Fibroblast of pulmonary artery (primary cell): ENCODE measurements at places on chromosomes 3 and 15.
A peak's percentile ranks its signal among the peaks of the same experiment; 100 is the strongest.

- DNase-seq, result no peak
Measured at GRCh38 chr3:14117468-14118399, 6.9 kb downstream of the CHCHD4 start.

DNA sequence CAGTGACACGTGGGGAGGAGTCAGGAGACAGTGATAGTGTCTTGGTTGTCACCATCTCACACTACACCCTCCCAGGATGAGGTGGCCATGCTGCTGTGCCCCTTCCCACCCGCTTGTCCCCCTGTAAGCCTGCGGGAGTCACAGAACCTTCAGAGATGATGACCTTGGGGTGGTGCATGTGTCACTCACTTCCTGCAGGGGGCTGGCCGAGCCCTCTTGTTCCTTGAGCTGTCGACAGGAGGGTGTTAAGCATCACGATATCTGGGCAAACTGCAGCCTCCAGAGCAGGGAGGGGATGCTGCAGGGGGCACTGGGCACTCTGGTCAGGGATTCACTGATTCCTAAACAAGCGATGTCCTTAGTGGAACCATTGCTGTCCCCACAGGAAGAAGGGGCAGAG lies 27.7 kb downstream of the FAH start:
- no peak for DNase-seq

DNA sequence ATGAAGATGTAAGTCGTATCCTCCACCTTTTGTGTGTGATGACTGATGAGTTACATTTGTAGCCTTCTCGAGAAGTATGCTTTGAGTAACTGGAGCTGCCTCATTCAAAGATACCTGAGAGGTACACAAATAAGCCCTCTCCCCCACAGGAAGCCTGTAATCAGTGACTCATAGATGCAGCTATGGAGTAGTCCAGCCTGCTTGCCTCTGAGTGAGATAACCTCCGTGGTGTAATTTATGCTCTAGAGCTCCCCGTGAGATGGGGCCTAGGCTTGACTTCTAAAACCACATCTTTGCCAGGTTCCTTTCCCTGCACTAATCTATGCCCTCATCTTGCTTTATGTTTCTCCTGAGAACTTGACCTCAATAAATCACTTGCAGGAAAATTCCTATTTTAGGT lies 291.7 kb downstream of the SUCLG2 start:
- DNase-seq, result peak; percentile 25

- peak; percentile 96 for DNase-seq
Measured at GRCh38 chr3:128623762-128624176, 26.8 kb downstream of the RPN1 start.

- peak; percentile 81 for DNase-seq
Measured at GRCh38 chr3:89145995-89146394, 38.6 kb downstream of the EPHA3 start.

DNA sequence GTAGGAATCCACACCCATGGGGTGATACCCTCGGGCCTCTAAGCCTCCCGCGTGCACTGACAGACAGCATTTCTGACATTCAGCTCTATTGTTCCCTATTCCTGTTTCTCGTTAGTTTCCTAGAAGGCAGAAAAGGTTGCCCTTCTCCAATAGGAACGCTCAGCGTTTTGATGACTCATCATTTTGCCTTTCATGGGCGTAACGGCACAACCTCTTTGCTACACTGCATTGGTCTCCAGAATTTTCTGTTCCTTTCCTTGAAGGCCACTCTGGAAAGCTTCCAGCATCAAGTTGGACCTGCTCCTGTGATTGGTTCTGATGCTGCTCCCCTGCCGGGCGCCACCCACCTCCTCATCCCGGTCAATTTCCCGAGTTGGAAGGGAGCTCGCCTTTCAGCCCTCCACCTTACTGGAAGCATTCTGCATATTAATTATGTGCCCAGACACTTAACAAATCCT lies 13.0 kb upstream of the TNK2 start:
- DNase-seq, result peak; percentile 19

GRCh38 chr3:134897391-134898141 lies 102.5 kb downstream of the EPHB1 start:
- no peak for DNase-seq

DNA sequence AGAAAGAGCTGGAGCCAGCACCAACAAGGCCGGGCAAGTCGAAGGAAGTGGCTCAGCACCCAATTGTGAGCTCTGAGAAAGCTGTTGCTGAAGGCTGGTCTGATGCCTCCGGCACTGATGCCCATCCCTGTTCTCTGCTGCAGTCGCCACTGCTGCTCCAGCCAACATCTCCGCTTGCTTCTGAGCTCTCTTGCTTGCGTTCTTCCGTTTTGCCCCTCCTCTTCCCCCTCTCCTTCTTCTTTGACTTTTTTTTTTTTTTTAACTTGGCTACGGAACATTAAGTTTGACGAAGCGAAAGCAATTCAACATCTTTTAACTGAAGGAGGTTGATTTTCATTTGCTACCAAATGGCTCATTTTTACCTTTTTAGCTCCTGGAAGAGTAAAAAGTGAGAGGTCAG lies 442.9 kb downstream of the MCTP2 start:
- no peak for DNase-seq

- no peak for DNase-seq
Measured at GRCh38 chr15:62850318-62850717, 192.2 kb upstream of the TPM1 start.

- DNase-seq, result no peak
Measured at GRCh38 chr15:60254416-60254815, 143.4 kb downstream of the ANXA2 start.

DNA sequence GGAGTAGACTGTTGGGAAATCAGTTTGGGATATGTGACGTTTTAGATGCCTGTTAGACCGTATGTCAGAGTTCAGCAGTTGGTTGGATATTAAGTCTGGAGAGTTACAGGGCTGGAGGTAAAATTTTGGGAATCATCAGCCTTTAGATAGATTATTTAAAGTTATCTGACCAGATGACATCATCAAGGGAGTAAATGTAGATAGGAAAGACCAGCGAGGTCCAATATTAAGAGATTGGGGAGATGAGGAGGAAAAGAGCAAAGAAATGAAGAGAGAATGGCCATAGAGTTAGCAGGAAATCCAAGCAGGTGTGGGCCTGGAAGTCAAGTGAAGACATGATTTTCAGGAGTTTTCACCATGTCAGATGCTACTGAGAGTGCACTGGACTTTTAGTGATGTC lies 3.1 kb downstream of the NDUFB4 start:
- DNase-seq, result no peak

GRCh38 chr3:153032891-153033290 lies 129.1 kb upstream of the RAP2B start:
- DNase-seq, result no peak

DNA sequence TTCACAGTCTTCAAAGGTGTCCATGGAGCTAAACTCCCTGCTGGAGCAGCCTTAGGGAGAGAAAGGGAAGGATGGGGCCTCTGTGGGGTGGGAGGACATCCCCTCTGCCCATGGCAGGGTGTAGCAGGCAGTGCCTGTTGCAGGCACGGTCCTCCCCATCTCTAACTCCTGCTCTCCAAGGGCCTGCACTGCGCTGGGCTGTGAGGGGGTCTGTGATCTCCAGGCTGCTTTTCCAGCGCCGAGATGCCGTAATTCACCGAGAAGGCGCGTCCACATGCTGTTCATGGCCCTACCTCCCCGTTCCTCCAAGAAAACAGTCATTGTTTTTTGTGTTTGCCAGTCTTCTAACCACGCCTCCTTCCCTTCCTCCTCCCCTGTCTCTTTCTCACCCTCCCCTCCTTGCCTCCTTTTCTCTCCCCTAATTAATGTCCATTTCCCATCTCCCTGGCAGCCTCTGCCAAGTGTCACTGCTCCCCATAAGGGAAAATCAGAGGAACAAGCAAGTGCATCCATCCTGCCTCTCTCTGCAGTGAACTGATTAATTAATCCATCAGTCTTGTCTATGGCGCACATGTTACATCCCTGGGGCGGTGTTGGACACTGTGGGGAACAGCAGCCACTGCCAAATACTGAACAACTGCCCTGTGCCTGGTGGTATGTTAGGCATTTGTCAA lies 17.7 kb upstream of the LAMP3 start:
- peak; percentile 49 for DNase-seq

DNA sequence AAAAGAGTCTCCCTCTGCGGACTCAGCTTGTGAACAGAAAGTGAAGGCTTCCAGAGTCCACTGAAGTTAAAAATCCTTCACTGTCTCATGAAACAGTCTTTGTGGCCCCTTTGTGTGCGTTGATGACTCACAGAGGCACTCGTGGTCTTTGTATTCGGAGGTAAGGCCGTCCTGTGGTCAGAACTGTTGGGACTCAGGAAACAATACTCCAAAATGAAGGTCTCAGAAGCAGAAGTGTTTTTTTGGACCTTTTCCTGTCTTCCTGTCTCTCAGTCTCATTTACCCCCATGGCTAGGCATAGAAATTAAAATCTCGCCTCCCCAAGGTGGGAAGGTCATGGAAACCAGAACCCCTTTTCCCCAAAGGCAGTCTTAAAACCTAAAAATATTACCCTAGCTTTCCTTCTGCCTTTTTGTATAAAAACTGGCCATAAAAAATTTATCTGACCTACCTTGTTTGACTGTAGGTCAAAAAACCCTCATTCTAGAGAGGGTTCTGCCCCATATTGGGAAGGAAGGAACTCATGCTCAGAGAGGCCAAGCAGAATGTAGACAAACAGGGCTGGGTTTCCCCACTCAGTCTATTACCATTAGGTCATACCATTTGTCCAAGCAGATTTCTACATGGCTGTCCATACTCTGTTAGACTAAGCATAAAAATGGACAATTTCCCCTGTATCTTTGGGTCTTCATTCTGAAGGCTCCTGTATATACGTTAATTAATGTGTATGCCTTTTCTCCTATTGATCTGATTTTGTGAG lies 19.1 kb upstream of the EPB42 start:
- no peak for DNase-seq

DNA sequence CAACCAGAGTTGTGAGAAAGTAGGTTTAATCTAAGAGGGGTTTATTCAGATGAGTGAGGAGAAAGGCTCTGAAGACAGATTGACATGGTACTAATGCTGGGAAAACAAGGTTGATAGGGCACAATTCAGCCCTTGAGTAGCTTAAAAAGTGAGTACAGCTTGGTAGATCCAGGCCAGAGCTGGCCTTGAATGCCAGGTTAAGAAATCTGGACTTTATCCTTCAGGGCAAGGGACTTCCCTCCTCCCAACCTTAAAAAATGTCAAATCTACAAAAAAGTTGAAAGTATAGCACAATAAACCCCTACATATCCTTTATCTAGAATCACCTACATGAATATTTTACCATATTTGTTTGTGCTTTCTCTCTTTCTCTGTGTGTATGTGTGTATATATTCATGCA lies 7.9 kb downstream of the TM4SF18 start:
- DNase-seq, result no peak

DNA sequence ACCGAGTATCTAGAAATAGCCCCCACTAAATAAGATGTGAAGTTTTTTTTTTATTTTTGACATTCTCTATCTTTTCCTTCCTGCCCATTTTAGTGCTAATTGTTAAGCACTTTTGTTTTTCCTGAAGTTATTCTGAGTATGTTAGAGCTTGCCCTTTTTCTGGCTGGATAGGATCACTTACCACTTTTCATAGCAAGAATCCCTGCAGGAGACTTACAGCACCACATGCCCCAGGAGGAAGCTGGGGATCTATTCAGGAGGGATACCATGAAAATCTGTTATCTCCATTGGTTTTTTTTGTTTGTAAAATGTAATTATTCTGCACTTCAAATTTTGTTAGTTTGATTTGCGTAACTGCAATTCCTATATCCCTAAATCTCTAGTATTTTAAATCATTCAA lies 968.4 kb downstream of the ZPLD1 start:
- DNase-seq, result no peak

GRCh38 chr3:46065750-46066256 lies 38.5 kb upstream of the XCR1 start:
- DNase-seq, result no peak

- DNase-seq, result no peak
Measured at GRCh38 chr3:62768896-62769295, 106.3 kb downstream of the CADPS start.

- peak; percentile 70 for DNase-seq
Measured at GRCh38 chr15:55799291-55800212, 56.6 kb upstream of the PRTG start.

DNA sequence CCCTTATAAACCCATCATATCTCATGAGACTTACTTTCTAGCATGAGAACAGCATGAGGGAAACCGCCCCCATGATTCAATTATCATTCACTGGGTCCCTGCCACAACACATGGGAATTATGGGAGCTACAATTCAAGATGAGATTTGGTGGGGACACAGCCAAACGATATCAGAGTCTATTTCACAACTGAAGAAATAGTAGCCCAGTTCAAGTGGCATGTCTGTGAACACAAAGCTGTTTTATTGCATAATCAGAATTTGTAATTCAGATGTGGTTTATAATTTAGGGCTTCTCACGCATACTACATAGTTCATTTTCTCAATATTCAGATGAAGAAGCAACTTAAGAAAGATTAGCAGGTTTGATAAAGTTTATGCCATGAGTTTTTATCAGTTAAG lies 1188.0 kb upstream of the ALCAM start:
- DNase-seq, result no peak

- peak; percentile 73 for DNase-seq
Measured at GRCh38 chr3:104102386-104102785, 1264.3 kb upstream of the ALCAM start.

- DNase-seq, result no peak
Measured at GRCh38 chr3:197512691-197513571, 42.8 kb downstream of the BDH1 start.

DNA sequence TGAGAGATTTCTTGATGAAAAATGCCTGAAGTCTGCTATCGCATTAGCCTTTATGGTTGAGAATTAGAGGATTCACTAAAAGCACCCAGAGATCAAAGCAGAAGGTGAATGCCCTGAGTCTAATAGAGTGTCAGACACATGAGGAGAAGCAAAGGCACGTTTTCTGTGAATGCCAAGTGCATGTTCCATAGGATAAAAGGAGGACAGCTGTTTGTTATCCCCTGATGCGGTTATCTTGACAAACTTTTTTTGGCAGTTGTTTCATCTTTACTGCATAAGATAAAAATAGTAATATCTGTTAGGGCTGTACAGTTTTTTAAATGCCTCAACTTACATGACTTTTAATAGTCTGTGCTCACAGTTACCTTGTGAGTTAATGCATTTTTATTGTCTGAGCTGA lies 65.3 kb upstream of the CD96 start:
- no peak for DNase-seq

DNA sequence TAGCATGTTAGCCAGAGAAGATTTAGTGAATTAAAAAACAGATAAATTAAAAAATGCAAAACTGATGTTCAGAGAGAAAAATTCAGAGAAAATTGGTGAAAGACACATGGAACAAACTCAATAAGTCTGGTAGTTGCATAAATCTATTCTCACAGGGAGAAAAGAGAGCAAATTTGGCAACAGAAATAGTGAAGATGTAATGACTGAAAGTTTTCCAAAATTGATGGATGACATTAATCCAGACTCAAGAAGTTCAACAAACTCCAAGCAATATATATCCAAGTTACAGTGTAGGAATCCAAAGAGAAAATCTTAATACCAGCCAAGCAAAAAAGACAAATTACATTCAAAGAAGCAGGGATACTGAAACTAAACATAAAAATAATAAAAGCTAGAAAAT lies 302.7 kb upstream of the ARPP21 start:
- DNase-seq, result no peak

DNA sequence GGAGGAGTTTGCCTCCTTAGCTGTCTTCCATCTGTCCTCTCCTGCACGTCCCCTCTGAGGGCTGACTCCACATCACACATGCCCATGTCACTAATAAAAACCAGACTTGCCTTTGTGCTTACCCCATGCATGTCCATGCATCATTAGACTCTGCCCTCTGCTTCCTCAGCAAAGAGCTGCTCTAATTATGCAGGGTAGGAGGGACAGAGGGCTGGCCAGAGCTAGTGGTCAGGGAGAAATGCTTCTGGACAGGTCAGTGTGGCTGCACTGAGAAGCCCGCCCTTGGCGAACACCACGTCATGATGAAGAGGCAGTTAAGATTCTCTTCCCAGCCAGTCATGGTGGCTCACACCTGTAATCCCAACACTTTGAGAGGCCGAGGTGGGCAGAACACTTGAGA lies 8.9 kb downstream of the CA12 start:
- DNase-seq, result no peak
